ENCODE measurements at places on chromosomes 5 and 9.
A peak's percentile ranks its signal among the peaks of the same experiment; 100 is the strongest.

DNA sequence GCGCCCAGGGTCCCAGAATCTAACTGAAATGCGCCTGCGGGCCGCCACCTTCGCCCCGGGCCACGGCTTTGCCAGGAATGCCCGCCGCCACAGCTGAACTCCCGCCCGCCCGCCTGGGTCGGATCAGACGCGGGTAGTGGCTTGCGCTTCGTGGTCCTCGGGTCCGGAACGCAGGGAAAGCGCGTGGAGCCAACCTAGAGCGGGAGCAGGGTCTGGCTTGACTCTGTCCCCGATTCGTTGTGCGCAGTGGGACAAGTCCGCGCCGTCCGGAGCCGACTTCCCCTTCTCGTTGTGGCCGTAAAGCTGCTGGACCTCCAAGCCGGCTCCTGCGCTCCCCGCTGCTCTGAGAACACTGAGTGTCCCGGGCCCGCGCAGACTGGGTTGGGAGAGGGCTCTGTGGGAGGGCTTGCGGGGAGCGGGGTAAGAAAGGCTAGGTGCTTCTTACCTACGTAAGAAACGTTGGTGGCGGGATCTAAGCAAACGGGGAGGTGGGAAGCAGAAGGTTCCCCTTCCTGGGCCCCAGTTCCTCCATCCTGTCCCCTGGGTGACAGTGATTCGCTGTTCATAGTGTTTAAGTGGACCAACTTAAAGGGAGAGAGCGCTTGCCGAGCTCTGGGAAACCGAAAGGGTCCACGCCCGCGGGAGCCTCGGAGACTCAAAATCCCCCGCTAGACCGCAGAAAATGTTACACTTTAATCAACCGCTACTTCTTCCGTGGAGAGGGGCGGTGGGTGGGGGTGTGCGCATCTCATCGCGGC lies 4.4 kb upstream of the FOXE1 start:
- DNase-seq, result peak; percentile 43

- no peak for DNase-seq
Observed at GRCh38 chr5:107812570-107813141, 141.9 kb upstream of the EFNA5 start.

GRCh38 chr5:150020249-150020648 lies 19.7 kb downstream of the HMGXB3 start:
- no peak for DNase-seq

- DNase-seq, result no peak
Observed at GRCh38 chr9:79384501-79384900, 187.3 kb upstream of the TLE4 start.

- DNase-seq, result no peak
Observed at GRCh38 chr5:141402553-141403243, at the start of gene PCDHGA9. PCDHGA9 (plus strand) TSS chr5:141402778; CDS start chr5:141402953, 175 bp downstream.

Measured in ELF-1 (cell line).